Cerebellar cortex (tissue), 1 donor: ENCODE measurements at places on chromosomes 1 and 21.

GRCh38 chr1:108503062-108503733 is 53.1 kb downstream of the NBPF6 start:
- DNase-seq: peak; percentile 26

- no peak for DNase-seq
Observed at GRCh38 chr1:91490501-91490900, 10.2 kb upstream of the CDC7 start.

- peak; percentile 63 for DNase-seq
Observed at GRCh38 chr1:48061162-48062136, 64.3 kb upstream of the TRABD2B start.

- DNase-seq: no peak
Observed at GRCh38 chr1:109299558-109300343, 7.1 kb downstream of the MYBPHL start.

- DNase-seq: no peak
Observed at GRCh38 chr1:239619190-239619589, 232.8 kb downstream of the CHRM3 start.

GRCh38 chr1:169921080-169921479 is 27.4 kb upstream of the SCYL3 start:
- no peak for DNase-seq

GRCh38 chr1:85943526-85943925 is 213.0 kb downstream of the COL24A1 start:
- no peak for DNase-seq

DNA sequence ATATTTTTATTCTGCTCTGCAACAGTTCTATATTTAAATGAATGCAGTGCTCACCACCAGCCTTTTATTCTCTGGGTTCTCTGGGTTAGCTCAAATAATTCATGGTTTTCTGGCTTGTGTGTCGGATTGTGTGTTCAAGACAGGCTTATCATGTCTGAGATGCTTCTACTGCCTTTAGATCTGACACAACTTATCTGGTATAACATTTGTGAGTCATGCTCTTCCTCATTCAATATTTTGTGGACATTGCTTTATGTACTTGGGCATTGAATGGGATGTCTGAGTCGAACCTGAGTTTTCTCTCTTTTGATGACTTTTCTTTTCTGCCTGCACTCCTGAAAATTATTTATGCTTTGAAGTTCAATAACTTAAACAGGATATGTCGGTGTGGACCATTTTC is 17.6 kb upstream of the PKP1 start:
- no peak for DNase-seq

GRCh38 chr1:113647164-113647563 is 112.1 kb downstream of the PHTF1 start:
- no peak for DNase-seq

DNA sequence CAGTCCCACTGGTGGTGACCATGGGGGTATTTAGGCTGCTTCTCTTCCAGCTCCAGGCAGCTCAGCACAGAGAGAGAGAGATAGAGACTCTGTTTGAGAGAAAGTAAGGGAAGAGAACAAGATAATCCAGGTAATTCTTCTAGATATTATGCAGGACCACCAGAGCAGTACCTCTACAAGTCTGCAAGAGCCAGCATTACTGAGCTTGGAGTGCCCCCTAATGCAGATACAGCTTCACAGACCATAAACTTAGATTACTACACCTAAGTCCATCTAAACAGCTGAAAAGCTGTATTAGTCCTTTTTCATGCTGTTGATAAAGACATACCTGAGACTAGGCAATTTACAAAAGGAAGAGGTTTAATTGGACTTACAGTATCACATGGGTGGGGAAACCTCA is 570.3 kb downstream of the LRRIQ3 start:
- DNase-seq: no peak

DNA sequence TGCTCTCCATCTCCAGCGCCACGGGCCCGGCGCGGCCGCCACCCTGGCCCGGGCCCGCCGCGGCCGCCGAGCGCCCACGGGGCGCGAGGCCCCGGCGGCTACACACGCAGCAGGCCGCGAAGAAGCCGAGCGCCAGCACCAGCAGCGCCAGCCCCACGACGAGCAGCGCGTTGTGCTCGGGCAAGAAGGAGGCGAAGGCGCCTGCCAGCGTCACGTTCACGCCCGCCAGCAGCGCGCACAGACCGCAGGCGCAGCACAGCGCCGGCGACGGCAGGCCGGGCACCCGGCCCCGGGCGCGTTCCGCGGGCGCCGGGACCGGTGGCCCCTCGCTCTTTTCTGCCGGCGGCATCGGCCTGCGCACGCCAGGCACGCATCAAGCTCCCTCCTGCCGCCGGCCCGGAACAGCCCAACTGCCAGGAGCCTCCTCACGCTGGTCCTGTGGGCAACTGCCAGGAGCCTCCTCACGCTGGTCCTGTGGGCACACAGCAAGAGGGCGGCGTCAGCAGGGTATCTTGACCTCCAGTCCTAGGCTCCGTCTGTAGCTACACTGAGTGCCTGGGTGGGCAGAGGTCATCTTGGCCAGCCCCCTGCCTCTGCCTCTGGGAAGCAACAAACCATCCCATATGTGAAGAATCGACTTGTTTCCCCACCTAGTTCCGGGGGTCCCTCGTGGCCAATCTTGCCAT is 18.1 kb downstream of the KNCN start:
- peak; percentile 30 for DNase-seq

DNA sequence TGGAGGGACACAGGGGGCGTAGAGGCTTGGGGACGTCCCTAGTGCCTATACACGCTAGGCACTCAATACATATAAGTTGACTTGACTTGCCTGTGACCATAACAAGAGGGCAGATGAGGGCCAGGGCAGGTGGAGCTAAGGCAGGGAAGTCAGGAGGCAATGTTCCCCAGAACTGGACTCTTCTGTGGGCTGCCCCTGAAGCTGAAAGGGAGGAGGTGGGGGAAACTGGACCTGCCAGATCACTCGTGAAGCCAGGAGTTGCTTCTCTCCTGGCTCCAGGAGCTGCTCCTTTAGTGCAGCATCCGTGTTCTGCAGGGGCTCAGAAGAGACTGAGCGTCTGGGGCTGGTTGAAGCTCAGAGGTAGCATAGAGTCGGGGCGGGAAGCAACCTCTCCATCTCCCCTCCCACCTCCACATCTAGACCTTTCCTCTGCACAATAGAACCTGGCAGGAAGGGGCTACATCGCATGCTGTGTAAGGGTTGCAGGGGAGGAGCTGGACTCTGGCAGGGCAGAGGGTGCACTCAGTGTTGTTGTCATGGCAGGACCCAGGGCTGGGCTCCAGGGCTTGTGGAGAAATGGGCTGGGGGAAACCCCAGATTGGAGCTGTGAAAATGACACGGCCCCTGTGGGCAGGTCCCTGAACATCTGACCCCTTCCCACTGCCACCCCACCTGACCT is 2.9 kb upstream of the SEMA4A start:
- no peak for DNase-seq

DNA sequence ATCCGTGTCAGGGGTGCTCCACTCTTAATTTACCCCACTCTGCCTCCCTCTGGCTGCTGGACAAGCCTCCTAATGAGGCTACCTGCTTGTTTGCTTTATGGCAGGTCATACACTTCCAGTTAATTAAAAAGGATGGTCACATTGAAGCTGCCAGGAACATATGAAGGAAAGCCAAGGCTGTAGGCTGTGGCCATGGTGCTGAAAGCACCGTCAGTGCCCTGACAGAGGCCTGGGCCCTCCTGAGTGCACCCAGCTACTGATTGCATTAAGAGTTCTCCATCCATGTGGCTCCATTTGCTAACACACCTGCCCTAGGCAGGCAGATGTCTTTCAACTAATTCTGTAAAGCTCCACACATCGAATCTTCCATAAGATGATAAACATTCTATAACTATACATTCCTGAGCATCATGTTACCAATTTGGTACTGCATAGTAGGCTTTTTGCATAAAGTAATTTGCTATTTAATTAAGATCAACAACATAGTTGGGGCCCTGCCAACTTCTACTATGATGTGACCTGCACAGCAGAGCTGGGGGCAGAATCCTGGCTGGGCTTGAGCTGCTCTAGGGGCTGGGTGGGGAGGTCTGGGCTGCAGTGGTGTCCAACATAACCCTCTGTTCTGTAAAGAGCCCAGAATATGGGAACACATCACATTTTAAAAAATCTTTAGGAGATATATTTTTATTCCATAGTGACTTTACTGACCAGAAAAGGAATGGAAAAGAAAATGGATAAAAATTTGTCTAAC is 224.8 kb downstream of the SIPA1L2 start:
- DNase-seq: no peak

- DNase-seq: peak; percentile 0
Observed at GRCh38 chr1:221511797-221512196, 230.1 kb downstream of the DUSP10 start.

- DNase-seq: no peak
Observed at GRCh38 chr21:25062061-25062460, 545.2 kb downstream of the MRPL39 start.

DNA sequence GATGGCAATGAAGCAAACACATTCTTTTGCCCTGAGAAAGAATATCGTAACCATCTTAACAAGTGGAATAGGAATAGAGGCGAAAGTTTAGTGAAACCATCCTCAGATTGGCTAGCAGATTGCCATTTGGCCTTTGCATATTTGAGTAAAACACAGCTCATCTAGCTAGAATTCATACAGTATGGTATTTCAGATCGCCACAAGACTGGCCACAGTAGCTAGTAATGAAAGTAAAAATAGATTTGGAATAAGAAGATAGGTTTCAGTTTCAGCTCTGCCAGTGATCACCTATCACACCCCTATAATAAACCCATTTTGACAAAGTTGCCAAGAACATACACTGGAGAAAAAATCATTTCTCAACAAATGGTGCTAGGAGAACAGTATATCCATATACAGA is 294.9 kb downstream of the LRRIQ3 start:
- no peak for DNase-seq

DNA sequence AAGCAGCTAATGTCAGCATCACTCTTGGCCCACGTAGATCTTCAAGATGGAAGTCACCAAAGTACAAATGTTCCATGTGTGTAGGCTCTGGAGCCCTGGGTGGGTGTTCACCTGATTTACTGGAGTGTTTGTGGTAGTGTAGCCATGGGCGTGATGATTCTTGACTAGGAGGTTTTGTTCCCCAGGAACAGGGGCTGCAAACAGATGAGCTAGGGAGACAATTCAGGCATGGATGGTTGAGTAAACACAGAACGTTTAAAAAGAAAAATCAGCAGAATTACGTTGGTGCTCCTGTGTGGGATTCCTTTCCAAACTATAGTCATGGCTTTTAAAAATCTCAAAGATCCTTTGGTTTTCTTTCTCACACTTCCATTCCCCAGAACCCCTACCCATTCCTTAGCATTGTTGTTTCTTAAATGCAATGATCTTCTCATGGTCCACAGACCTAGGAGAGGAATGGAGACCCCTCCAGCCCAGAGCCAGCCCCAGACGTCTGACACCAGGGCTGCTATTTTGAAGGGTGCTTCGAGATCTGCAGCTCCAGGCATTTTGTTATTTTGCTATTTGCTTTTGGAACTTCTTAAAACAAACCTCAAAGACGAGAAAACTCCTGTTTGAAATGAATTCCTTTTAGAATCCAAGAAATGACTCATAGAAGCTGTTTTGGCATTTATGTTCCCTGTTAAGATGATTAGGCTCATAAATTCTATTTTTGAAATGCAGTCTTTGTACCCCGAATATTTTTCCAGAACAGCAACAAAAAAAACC is 115.1 kb downstream of the ETS2 start:
- DNase-seq: no peak

DNA sequence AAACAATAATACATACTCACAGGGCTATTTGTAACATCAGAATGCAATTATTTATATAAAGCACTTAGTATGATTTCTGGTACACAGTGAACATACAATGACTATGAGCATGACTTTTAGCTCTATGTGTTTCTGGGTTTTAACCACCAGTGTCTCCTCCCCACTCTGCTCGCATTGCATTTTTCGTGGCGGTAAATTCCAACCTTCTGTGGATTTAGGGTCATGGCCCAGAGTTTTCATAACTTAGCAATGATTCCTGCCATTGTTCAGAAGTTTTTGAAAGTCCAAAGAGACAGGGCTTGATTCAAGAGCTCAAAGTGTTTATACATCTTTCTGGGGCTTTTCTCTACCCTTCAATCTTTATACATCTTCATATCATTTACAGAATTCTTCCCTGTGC is 191.3 kb downstream of the BACH1 start:
- DNase-seq: no peak

GRCh38 chr21:45132841-45133573 is 58.6 kb downstream of the ADARB1 start:
- DNase-seq: no peak

- DNase-seq: no peak
Observed at GRCh38 chr1:218787826-218788225, 385.9 kb upstream of the LYPLAL1 start.

DNA sequence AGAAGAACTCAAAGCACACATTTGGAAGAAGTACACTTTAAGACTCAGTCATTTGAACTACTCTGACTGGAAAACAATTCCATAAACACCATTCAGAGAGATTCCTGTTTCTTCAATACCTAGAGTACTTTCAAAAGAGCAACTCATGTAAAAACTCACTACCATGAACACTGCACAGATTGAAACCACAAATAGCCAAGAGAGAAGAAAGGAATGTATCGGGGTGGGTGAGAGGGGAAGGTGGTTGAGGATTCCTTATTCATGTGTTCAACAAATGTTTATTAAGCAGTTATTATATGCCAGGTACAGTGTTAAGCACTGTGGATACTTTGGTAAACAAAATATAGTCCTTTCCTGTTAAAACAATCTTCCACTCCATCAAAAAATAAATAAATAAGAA is 64.7 kb downstream of the NRIP1 start:
- DNase-seq: no peak

DNA sequence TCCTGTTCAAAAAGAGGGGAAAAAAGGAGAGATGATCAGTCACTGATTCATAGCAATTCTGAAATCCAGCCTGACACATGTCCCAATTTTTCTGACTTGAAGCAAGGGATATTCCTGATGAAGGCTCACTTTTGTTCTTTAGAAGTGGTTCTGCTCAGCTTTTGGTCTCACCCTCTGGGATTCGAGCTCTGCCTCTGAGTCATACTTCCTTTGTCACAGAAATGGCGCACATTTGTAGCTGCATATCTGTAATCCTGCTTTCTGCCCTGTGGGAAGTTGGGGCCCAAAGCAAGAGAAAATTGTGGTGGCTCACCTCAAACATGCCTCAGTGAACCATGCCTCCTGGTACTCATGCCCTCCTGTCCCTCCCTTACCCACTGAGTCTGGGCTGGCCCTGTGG is 22.3 kb upstream of the FAM78B start:
- no peak for DNase-seq

GRCh38 chr1:214843281-214843680 is 239.3 kb upstream of the KCNK2 start:
- DNase-seq: no peak

GRCh38 chr1:3365523-3366125 is 88.8 kb upstream of the ARHGEF16 start:
- no peak for DNase-seq

GRCh38 chr21:30592140-30592539 is at the start of gene KRTAP6-3:
Gene KRTAP6-3 (plus strand): TSS chr21:30592440. CDS start chr21:30592446, 6 bp downstream.
- no peak for DNase-seq

GRCh38 chr1:1291023-1291528 is 10.8 kb downstream of the SCNN1D start:
- DNase-seq: no peak

- no peak for DNase-seq
Observed at GRCh38 chr1:221604948-221605347, 136.9 kb downstream of the DUSP10 start.
